ENCODE measurements at places on chromosomes 4 and X.

DNA sequence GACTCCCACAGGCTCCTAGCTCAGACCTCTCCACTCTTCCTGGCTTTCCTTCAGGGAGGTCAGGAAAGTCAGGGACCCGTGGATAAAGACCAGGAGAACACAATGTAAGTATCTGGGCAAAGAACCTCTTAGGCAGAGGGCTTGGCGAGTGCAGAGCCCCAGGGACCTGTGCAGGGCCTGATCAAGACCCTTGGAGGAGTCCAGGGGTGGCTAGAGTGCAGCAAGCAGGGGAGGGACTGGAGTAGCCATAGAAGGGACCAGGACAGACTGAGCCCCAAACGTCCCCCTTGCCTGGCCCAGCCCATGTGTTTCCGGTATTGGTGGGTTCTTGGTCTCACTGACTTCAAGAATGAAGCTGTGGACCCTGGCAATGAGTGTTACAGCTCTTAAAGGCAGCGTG is 5.9 kb upstream of the TNIP2 start:
- DNase-seq, result no peak

DNA sequence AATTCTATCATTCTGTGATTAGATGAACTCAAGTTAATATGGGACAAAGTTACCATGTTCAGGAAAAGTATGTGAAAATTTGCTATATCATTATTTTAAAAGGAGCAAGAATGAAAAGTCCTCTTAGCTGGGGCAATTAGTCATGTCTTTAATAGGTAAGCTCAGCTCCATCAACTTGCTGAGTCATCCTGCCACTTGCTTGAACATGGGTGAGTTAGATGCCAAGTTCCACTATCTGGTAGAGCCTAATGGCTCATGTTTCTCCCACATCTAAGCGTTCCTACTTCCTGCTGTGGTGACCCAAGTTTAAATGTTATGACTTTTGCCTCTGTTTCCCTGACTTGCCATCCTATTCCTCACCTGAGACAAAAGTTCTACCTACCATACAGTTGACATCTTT is 276.8 kb downstream of the ZNF674 start:
- DNase-seq, result no peak

DNA sequence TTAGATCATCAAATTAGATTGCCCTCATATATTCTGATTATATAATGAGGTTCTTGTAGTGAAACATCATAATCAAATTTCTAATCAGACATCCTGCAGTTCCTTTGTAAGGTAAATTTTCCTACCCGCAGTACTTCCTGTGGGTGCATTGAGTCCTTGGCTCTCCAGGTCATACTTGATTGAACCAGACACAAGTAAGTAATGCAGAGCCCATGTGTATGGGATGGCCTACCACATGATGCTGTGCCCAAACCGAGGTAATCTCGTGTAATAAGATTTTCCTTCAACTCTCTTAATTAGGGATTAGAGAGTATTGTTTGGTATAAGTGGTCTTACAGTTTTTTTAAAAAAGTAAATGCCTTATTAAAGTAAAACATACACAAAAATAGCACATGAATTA is 1841.8 kb downstream of the PCDH7 start:
- no peak for DNase-seq

DNA sequence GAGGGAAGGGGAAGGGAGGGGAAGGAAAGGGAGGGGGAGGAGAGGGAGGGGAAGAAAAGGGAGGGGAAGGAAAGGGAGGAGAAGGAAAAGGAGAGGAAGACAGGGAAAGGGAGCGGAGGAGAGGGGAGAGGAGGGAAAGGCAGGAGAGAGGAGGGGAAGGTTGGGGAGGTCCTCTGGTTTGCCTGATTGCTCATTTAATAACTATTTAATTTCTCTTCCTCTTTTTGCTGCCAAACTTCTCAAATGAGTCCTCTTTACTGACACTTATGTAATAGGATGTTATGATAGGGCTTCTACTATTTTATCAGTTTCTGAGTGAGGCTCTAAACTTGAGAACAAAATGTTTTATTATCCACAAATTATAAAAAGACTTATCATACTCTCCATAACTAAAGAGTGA is 35.4 kb upstream of the PPA2 start:
- DNase-seq, result no peak

DNA sequence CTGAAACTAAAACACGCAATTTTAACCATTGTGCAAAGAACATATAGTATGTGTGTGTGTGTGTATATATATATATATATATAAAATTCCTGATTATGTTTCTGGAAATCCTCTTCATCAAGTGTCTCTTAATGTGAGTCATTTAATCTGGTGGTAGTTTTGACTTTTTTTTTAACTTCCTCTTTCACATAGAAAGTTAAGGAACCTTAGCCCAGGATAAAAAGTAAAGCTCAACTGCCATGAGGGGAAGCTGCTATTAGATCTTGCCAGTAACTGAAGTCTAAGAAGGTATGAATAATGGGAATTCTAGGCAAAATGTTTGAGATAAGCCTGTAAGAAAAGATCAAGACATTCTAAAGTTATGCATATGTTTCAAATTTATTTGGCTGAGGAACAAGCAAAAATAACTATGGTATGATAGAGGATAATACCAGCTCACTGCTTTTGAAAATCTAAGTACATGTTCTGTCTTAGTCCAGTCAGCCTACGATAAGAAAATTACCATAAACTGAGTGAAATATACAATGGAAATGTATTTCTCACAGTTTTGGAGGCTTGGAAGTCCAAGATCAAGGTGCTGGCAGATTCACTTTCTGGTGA is 757.0 kb downstream of the TRAM1L1 start:
- DNase-seq, result no peak

GRCh38 chr4:10061650-10062415 is 40.5 kb upstream of the SLC2A9 start:
- DNase-seq, result no peak

Data from activated T-cell treated with anti-CD3 and anti-CD28 coated beads for 48 hours (primary cell).